ENCODE measurements at places on chromosomes 1 and 21.
A peak's percentile ranks its signal among the peaks of the same experiment; 100 is the strongest.

DNA sequence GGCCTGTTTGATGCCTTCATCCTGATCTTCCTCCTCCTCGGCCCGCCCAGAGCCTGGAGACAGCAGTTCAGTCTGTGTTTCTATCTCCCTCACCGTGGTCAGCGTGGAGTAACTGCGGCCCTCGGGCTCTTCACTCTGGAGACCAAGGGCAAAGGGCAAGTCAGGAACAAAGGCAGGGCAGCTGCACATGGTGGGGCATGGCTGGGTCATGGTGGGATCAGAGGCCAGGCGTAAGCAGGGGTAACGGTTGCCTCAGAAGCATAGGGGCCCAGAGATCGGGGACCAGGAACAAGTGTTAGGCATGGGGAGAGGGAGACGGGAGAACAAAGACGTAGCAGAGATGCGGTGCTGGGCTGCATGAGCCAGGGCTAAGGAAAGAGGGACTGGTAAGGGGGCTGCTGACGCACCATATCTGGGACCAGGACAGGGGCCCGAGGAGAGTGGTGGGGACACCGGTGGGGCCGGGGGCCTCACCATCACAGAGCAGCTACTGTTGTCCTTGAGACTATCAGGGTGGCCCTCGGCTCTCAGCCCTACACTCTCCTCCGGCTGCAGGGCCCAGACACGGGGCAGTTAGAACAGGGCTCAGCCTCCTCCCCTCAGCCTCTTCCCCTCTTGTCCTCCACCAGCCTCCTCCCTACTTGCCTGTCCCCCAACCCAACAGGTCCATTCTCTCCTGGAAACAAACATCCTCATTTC, 3.2 kb upstream of the ARHGAP30 start:
- no peak for DNase-seq

GRCh38 chr1:16442941-16443340, 2.4 kb downstream of the NECAP2 start:
- DNase-seq: no peak

DNA sequence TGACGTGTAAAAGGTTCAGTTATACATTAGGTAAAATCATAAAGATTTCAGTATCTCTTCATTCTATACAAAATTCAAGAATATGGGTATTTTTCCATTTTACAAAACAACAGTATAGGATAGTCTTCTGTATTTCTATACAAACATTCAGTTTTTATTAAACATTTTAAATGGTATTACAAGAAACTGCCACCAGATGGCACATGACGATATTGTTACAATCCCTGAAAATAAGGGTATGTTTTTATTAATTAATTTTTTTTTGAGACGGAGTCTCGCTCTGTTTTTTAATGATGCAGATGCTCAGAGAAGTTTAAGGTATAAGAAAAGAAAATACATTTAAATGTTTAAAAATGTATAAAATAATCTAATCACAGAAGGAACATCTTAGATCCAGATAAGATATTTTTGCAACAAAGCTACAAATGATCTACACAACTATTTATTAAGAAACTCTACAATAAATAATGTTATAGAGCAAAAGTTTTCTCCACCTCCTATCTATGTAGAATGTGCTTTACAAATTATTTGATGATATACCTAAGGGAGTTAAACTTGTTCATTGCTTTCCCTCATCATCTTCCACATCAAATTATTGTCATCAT, 23.5 kb upstream of the RSBN1 start:
- DNase-seq: peak; percentile 13

DNA sequence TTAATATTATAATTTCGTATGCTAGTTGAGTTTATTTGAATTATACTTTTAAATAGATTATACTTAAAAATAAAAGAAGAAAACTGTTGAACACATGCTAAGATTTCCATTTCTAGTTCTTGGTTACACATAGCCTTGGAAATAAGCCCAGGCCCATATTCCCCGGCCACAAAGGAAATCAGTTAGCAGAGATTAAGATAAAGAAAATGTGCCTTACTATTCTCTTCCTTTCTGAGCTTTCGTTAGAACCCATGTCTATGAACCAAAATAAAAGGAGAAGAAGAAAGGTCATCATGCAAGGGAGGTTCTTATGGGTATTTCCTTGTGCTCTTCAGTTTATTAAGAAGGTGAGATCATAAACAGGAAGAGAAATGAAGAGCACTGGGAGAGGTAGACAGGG, 32.3 kb upstream of the CRP start:
- DNase-seq: no peak

- no peak for DNase-seq
These were observed 107.6 kb upstream of the GORAB start for GRCh38 chr1:170424346-170424745.

DNA sequence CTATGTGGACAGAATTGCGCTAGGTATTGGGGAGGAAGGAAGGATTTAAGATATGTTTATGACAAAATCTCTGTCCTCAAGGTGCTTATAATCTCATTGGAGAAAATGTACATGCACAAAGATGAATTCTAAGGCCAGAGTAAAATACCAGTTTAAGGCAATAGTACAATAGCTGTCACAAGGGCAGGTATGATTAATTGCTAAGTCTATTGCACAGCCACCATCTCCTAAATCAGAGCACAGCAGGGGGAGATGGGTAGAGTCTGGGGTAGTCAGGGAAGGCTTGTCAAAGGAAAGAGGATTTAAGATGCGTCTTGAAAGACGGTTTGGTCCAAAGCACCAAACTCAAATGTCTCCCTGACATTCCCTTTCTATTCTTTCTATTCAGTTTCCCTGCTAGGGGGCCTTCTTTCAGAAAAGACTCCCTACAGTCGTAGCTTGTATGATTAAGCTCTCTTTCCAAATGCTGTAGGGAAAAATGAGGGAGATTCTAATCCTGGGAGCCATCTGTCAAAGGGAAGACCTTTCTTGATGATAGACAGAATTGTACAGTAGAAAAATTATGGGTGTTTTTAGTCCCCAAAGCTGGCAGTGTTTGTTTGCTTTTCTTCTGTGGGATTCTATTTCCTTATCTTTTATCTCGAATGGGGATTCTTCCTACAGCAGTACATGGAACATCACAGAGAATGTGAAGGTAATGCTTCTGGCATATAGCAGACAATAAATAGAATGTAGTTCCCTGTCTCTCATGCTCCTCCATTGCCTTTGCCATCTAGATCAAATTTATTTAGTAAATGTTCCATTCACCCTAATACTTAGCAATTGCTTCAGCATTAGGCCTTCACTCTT, 107.6 kb upstream of the NFIA start:
- DNase-seq: no peak

DNA sequence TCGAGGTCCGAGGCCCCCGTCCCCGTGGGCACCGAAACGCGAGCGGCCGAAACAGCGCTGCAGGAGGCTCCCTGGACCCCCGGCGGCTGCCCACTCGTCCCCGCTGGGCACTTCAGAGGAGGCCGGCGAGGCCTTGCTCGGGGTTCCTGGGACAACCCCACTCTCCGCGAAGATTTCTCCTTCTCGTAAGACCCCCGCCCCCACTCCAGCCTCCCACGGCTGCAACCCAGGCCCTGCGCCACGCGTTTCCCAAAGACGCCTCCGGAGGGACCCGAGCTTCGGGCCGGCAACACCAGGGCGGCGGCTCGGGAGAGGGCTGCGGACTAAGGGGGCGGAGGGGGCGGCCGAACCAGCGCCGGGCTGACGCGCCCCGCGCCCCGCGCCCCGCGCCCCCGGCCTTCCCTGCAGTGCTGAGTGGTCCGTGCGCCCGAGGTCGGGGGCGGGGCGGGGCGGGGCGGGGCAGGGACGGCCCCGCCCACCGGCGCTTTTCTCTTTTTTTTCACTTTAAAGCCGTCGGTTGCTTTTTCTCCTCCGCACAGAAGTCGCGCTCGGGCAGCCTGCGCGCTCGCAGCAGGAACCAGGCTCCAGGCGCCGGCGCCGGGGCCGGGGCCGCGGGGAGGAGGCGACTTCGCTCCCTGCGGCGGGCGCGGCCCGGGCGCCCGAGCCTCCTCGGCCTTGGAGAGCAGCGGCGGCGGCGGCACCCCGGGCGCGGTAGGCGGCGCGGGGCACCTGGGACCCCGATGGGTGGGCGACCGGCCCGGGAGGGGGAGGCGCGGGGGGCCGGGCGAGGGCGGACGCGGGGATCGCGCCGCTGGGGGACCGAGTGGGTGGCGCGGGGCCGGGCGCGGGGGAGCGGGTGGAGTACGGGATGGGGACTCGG, at the start of gene SPSB1:
Gene SPSB1, plus strand, starts transcription at position 534 of the 880 bp plus-strand sequence. CDS start 62,998 bp downstream, outside the sequence.
- DNase-seq: peak; percentile 47

- DNase-seq: no peak
These were observed 49.9 kb downstream of the WDR4 start for GRCh38 chr21:42829417-42829816.

DNA sequence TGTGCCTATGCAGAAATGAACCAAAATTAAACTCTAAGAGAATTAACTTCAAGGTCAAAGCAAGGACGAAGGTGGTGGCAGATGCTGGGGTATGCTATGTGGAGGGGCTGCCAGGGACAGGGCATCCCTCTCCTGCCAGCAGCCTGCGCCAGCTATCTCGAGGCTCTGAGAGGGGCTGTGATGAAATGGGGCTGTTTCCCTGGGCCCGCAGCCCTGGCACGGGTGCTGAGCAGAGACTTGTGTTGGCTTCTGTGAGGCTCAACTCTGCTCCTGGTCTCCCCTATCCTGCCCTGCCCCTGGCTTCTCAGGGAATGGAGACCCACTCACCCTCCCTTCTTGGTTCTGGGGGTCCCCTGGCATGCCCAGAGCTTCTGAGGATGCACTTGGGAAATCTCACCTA, 41.9 kb upstream of the TIAM1 start:
- DNase-seq: no peak

Measured in stimulated activated CD8-positive, alpha-beta memory T cell treated with anti-CD3 and anti-CD28 coated beads, Interleukin-12 subunit alpha, Interleukin-12 subunit beta, amount 100 ng/mL, for 1 hour (primary cell).